ENCODE measurements at places on chromosomes 4 and X.

GRCh38 chr4:103936653-103937145, 216.9 kb upstream of the TACR3 start:
- no peak for DNase-seq

DNA sequence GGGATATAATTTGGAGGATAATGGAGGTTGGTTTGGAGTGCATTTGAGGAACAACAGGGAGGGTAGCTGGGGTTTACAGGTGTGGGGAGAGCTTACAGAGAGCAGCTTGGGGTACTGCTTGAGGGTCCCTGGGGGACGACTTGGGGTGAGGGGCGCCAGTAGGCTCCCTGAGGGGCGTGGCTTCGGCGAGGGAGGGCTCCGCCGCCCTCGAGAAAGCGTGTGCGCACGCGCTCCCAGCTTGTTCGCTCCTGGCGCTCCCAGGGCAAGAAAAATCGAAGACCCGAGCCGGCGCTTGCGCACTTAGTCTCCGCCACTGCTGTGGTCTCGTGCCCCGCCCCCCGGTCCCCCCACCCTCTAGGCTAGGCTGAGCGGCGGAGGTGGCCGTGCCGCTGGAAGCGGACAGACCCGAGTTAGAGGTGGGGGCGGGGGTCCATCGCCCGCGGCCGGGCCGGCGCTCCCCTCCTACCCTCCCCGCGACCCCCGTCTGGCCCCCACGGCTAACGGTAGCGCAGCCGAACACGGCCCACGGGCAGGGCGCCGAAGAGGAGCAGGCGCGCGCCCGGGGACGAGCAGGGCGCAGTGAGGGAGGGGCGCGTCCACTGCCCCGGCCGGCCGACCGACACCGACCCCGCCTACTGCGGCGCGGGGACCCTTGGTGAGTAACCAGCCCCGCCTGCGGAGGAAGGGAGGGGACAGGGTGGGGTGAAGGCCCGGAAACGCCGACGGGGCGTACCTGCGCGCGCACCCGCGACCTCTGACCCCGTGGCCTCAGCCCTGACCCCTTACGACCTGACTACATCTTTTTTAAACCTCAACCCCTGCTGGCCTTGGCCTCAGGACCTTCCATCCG, 5.4 kb upstream of the CCDC120 start:
- DNase-seq = no peak

DNA sequence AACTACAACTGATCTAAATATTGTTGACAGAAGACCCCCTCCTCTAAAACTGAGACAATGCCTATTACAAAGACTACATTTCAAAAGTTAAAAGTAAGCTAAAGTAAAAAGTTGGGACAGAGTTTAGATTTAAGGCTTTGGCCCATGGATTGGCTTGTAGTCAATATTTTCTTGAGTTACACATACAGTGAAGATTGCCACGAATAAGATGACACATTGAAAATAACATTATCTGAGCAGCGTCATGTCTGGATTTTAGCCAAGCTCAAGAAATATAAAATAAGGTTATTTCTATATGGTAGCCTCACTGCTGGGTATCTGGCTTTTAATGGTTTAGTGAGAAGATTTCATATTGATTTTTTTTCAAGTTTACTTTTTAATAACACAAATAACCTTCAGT, 266.2 kb upstream of the LDB2 start:
- DNase-seq = no peak

- DNase-seq = no peak
Measured at GRCh38 chr4:107845681-107846080, 20.9 kb downstream of the SGMS2 start.

DNA sequence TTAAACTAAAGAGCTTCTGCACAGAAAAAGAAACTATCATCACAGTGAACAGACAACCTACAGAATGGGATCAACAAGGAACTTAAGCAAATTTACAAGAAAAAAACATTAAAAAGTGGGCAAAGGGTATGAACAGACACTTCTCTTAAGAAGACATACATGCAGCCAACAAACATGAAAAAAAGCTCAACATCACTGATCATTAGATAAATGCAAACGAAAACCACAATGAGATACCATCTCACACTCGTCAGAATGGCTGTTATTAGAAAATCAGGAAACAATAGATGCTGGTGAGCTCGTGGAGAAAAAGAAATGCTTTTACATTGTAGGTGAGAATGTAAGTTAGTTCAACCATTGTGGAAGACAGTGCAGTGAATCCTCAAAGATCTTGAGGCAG, 27.8 kb downstream of the PAPSS1 start:
- no peak for DNase-seq

DNA sequence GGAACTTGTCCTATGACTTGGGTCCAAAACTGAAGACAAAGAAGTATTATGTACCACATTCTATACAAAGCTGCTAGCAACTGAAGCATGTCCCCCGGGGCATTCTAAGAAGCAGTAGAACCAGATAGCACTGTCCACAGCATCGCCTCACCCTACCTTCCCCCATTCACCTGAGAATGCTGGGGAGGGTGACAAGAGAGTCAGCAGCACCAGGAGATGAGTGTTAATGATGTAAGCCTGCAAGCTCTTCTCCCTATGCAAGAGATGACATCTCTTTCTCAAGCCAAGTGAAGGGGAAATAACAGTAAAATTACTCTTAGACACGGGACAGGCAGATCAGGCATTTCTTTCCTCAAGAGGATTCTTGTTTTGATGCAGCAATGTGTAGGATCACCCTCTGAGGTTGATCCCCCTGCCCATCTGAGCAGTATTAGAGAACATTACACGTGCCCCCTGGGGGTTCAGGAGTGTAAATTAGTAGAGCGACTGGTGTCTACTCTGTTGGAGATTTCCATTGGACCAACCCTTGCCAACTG, 13.9 kb upstream of the TLR1 start:
- DNase-seq = no peak

DNA sequence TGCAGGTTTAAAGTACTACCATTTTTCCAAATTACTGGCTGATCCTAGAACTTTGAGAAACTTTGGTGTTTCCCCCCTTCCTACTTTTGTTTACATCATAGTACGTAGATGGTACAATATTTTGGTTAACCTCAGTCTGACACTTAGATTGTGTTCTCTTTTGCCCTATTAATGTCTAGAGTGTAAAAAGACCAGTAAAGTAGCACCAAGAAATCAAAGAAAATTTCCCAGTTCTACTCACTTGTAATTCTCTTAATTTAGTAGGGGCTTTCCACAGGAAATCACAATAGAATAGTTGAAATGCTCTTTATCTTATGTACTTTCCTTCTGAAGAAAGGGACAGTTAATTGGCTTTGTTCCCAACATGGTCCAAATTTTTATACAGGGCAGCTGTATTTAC, 51.6 kb downstream of the NFKB1 start:
- DNase-seq = no peak

GRCh38 chr4:155822572-155822971, 43.5 kb downstream of the ASIC5 start:
- DNase-seq = no peak

DNA sequence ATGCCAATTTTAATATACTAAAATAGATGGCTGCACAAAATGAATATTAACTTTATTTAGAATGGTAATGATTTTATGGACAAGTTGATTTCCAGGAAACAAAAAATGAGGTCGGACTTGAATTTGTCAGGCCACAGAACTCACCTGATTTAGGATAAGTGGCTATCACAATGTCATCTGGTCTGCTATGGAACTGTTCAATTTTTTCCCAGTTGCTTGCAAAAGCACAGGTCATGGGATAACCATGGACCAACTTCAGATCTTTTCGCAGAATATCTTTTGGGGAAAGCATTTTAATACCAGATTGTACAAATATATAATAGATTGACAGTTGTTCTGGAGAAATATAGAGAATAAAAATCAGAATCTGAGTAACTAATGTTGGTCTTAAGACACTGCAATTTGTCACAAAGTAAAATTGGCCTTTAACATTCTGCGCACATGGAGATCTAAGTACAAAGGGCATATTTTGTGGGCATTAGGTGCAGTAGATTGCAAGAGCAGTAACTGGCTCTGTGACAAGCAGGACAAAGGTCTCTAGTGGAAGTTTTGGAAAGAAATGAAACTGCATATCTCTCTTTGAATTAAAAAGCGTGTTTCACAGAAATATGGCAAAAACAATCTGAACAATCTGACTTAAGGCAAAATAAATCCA, 5.4 kb downstream of the SULT1B1 start:
- DNase-seq = no peak

DNA sequence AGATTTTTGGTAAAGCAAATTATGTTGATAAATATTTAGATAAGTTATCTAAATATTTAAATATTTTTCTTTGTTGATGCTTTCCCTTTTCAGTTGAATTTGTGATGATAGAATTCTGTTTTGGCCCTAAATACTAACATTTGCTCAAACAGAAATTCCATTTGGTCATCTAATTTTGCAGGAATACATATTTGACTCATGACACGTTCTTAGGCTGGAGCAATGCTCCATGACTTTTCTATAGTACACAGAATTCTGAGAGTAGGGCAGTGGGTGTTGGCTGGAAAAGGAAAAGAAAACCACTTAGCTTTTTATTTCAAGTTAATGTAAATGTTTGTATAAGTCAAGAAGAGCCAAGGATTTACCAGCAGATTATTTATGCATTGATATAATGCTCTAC, 58.6 kb upstream of the GK2 start:
- DNase-seq = no peak

GRCh38 chrX:24117258-24117657, 32.3 kb upstream of the ZFX start:
- DNase-seq = no peak

- no peak for DNase-seq
Measured at GRCh38 chr4:2295500-2295899, 33.6 kb upstream of the MXD4 start.

DNA sequence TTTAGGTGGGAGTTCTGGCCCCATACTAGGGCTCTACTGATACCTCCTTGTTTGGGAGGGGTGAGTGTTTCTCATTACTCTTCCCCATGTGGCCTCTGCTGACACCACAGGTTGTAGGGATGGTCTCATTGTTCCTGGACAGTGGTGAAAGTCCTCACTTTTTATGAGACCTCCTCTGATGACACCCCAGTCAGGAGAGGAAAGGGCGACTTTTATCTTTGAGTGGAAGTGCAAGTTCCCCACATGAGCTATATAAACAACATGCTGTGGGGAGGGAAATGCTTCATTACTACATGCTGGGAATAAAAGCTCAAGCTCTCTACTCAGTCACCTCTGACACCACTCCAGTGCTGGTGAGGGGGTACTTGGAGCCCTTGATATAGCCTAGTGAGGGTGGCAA, 29.5 kb upstream of the MAGEA6 start:
- DNase-seq = no peak

DNA sequence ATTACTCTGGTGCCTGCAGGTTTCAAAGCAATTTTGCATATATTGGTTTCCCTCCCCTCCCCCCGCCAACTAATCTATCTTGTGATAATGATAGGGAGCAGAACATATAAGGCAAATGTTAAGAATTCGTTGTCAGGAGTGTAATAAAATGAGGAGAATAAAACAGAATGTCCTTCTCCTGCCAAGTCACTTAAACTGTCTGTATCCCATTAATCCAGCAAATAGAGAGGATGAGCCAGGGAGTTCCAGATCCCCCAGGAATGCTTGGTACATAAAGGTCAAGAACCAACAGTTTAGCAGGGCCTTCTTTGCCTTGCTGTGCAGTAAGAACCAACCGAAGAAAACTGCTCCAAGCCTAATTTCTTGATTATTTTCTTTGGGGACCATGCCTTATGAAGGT, 141.4 kb downstream of the AMELX start:
- no peak for DNase-seq

GRCh38 chrX:17596546-17597205, 140.6 kb upstream of the SCML1 start:
- DNase-seq = no peak

GRCh38 chr4:124708517-124709300, 3.8 kb downstream of the ANKRD50 start:
- DNase-seq = peak; percentile 60

- DNase-seq = no peak
Measured at GRCh38 chrX:125005863-125006262, 313.8 kb upstream of the TEX13C start.

DNA sequence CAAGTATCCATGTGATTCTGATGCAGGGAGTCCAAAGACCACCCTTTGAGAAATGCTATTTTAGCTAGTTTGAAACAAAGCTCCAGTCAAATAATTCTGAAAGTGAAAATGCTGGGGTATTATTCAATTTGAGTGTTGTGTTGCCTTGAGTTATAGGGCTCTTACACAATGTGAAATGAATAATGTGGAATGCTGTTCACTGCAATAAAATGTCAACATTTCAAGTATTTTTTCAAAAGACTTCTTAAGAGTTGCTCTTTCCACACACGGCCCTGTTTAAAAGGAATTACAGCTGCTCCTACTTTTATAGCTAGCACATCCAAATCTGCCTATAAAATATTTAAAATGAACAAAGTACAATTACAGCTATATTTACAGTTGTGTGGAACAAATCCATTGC, 27.5 kb upstream of the PLS3 start:
- DNase-seq = no peak

DNA sequence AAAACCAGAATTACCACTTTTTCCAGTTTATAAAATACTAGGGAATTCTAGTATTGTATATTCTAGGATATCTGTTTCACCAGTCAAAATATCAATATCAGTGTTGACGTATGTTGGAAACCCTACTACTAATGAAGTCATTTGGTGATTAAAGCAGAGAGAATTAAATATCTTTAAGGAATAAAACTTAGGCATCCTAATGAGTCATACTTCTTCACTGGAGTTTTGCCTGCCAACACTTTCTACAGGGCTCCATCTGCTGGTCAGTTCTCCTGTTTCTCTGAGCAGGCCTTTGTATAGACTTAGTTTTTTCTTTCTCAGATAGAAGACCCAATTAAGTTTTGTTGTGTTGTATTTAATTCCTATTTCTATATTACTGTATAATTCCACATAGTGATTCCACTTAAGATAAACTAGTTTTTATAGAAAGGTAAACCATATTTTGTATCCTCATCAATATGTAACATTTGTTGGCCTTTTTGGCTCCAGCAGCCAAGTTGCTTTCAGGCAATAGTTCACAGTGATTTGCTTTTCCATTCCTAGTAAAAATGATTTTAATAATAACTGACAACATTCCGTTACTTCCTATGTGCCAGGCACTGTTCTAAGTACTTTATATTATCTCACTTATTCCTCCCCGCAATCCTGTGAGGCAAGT, 3.5 kb downstream of the AP1AR start:
- peak; percentile 77 for DNase-seq

DNA sequence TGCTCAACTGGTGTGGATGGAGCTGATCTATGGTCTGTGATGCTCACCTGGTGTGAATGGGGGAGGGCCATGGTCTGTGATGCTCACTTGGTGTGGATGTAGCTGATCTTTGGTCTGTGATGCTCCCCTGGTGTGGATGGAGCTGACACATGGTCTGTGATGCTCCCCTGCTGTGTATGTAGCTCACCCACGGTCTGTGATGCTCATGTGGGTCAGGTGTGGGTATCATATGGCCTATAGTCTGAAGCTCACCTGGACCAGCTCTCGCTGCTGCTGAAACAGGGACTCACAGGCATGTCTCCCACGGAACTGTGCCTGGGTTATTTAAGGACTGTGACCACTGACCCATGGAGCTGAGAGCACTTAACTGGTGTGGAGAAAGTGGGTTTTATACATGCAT, 109.7 kb downstream of the CRLF2 start:
- DNase-seq = no peak

- no peak for DNase-seq
Measured at GRCh38 chr4:168813890-168814289, 196.2 kb downstream of the CBR4 start.

GRCh38 chr4:164876700-164877324, at the start of gene APELA:
Gene APELA (plus strand): TSS chr4:164877178. CDS start chr4:164877332, 154 bp downstream.
- DNase-seq = peak; percentile 31

- no peak for DNase-seq
Measured at GRCh38 chrX:139692908-139693307, 15.1 kb downstream of the MCF2 start.

Measured in OCI-M1 (cell line).